ENCODE measurements at places on chromosomes 1 and 21.

DNA sequence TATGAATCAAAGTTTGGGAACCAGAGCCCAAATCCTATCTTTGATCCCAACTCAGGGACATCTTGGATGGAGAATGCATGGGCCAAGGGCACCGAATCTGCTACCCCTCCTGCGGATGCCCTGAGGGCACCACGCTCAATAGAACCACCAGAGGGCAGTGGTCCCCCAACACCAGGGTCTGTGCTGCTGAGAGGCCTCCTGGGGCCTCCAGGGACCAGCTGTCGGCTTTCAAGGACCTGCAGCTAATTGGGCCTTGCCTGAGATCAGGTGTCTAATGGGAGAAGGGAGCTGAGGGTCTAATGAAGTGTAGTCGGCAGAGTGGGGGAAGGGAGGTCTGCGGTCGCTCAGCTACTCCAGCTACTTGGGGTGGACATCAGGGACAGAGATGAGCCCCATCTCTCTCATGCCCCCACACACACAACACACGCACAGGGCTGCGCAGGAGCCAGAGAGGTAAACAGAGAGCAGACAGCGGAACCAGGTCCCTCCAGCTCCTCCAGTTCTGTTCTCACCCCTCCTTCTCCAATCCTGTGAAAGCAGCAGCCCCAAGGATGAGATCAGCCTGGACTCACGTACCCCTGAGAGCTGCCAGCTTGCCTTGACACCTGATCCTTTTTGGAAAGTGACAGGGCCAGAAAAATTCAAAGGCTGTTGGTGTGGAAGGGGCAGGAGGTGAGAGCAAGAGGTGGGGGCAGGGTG is 34.9 kb upstream of the PPP1R15B start:
- H3K27ac ChIP-seq: no peak overlapping the region
- H3K4me3 ChIP-seq: no peak overlapping the region
- peaks cover 83% of the 10 kb centered on the region for H3K36me3 ChIP-seq
- H3K27me3 ChIP-seq: no peaks in the 10 kb centered on the region
- DNase-seq: peak; percentile 84

GRCh38 chr1:31198150-31198549 is 41.5 kb downstream of the NKAIN1 start:
- no peaks in the 10 kb centered on the region for H3K4me1 ChIP-seq
- DNase-seq: no peak
- H3K36me3 ChIP-seq: no peaks in the 10 kb centered on the region
- H3K27me3 ChIP-seq: no peaks in the 10 kb centered on the region

GRCh38 chr1:161772397-161772796 is 6.3 kb downstream of the ATF6 start:
- no peaks in the 10 kb centered on the region for H3K36me3 ChIP-seq
- H3K4me3 ChIP-seq: no peak overlapping the region

DNA sequence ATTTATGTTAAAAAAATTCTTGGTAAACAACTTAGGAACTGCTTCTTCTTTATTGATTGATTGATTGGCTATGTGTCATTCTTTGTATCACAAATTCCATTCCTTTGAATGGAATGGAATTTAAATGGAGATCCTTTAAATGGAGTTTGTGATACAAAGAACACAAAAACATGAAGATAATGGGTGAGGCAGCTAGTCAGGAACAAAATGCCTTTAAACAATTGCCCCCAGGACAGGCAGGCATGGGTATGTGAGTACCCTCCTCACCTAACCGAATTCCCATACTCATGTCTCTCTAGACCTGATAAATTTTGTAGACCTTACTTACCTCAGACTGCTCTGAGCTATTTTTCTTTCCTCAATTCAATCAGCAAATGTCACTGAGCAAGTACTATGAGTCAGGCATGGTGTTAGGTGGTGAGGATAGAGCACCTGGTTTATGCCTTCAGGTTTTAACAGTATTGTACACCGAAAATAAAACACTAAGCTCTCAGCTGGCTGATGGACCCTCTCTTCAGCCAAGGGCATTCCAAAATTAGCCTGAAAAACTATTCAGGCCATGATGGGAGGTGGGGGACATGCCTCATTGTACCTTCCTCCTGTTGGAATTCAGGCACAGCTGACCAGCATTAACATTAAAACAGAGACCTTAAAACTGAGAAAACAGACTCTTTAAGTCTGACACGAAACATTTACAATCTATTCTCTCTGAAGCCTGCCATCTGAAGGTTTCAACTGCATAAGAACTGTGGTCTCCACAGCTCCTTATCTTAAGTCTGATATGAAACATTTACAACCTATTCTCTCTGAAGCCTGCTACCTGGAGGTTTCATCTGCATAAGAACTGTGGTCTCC is 58.9 kb downstream of the OLFML3 start:
- H3K27ac ChIP-seq: no peak overlapping the region
- H3K27me3 ChIP-seq: no peaks in the 10 kb centered on the region
- no peaks in the 10 kb centered on the region for H3K4me1 ChIP-seq
- no peak for DNase-seq
